IMR-90 (cell line): ENCODE measurements at places on chromosomes 4 and X.
A peak's percentile ranks its signal among the peaks of the same experiment; 100 is the strongest.

DNA sequence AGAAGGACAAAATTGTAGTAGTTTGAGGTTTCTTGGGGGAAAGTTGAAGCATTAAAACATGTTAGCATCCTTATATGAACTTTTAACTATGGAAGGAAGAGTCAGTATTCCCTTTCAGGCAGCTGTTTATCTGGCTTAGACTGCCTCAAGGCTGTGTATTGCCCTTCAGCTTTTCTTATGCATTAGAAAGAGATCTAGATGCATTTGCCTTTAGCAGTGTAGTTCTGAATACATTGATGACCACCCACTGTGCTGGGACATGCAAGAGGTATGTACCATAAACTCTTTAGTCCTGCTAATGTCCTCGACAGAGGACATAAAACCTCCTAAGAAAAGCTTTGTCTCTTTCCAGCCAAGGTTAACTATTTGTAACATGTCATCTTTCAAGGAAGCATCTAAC lies 2.9 kb downstream of the FAM200B start:
- H3K36me3 ChIP-seq: peaks cover 6% of the 10 kb centered on the region
- H3K27ac ChIP-seq: no peak overlapping the region
- H3K27me3 ChIP-seq: no peaks in the 10 kb centered on the region
- no peak overlapping the region for H3K4me3 ChIP-seq

DNA sequence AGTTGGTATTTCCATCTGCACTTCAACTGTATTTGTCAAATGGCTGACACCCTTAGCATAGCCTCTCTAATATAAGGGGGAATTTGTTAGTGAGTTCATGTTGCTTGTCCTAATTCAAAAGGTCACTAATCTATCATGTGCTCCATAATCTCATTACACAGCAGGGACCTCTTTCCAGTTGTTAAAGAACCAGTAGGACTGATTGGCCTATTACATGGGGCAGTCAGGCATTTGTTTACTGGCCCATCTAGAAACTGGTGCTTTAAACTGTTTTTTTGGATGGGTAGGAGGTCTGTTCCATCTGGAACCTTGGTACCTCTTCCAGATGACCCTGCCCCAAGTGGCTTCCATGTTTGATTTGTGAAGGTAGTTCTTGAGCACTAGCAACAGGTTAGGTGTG lies 11.4 kb downstream of the ANK2 start:
- no peaks in the 10 kb centered on the region for H3K36me3 ChIP-seq
- no peaks in the 10 kb centered on the region for H3K4me1 ChIP-seq
- DNase-seq: no peak

DNA sequence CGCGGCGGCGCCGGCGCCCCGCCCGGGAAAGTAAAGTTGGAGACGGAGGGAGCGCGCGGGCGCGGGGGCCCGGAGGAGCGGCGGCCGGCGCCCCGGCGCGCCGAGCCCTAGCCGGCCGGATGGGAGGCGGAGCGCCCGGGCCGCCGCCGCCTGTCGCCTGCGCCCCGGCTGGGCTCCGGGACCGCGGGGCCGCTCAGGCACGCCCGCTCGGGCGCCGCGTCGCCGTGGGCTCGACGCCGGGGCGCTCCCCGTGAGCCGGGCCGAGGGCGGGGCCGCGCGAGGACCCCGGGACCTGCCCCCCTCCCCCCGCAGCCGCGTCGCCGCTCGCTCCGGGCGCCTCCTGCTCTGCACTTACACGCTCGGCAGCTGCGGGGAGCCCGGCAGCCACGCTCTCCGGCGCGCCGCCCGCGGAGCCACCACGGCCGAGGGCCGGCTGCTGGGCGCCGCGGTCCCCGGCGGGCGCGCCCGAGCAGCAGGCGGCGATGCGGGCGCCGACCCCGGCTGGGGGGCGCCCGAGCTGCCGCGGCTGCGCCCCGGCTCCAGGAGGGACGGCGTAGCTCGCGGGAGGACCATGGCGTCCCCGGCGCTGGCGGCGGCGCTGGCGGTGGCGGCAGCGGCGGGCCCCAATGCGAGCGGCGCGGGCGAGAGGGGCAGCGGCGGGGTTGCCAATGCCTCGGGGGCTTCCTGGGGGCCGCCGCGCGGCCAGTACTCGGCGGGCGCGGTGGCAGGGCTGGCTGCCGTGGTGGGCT lies at the start of gene ADRA2C:
TSS of gene ADRA2C (plus strand) at position 350 of the 749 bp plus-strand sequence. CDS start at position 572, 222 bp downstream.
- peaks cover 2% of the 10 kb centered on the region; the same call in 1 of the 2 replicates for H3K4me1 ChIP-seq
- no peaks in the 10 kb centered on the region for H3K36me3 ChIP-seq
- H3K27me3 ChIP-seq: peaks cover 59% of the 10 kb centered on the region
- no peak within 1 kb of the TSS for H3K27ac ChIP-seq

- no peak for DNase-seq
- peaks cover 7% of the 10 kb centered on the region for H3K27me3 ChIP-seq
- H3K4me1 ChIP-seq: no peaks in the 10 kb centered on the region
- H3K27ac ChIP-seq: no peak overlapping the region
- no peak overlapping the region for H3K4me3 ChIP-seq
- H3K36me3 ChIP-seq: no peaks in the 10 kb centered on the region
Measured at GRCh38 chr4:38310446-38311043, 350.3 kb downstream of the PTTG2 start.

- no peaks in the 10 kb centered on the region for H3K27me3 ChIP-seq
- H3K36me3 ChIP-seq: peaks cover 11% of the 10 kb centered on the region
- H3K4me3 ChIP-seq: no peak overlapping the region
- no peak overlapping the region for H3K27ac ChIP-seq
Measured at GRCh38 chrX:9498236-9498635, 33.4 kb downstream of the TBL1X start.

DNA sequence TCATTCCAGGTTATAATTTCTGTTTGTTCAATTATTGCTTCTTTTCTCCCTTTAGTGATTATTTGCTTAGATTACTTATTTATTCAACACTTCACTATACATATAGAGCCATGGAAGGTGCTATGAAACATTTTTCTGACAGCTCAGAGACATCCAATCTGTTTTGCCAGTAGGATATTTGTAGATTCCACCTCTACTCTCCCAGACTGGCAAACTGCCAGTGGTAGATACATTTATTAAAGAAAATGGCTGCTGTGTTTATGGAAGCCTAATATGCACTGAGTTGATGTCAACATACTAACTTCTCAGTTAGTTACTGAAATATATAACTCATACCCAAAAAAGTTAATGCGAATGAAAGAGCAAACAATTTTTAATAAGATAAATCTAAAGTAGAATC lies 348.6 kb downstream of the TRAM1L1 start:
- H3K4me1 ChIP-seq: no peaks in the 10 kb centered on the region
- H3K27me3 ChIP-seq: no peaks in the 10 kb centered on the region

GRCh38 chrX:74405973-74406489 lies 15.3 kb upstream of the SLC16A2 start:
- H3K36me3 ChIP-seq: no peaks in the 10 kb centered on the region
- no peak for DNase-seq
- no peaks in the 10 kb centered on the region for H3K4me1 ChIP-seq

DNA sequence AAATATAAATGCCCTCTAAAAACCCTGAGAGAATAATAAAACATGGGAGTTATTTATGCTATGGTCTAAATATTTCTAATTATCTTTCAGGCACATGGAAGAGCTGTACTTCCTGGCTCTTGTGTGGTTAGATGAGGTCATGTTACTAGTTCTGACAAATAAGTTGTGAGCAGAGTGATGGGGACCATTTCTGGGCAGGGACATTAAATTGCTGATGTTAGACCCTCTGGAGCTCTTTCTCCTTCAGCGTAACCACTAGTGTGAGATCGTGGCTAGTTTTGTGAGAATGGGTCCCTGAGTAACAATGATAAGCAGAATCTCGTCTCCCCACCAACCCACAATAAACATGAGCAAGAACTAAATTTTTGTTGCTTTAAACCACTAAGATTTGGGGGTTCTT lies 108.0 kb downstream of the MAML3 start:
- H3K27me3 ChIP-seq: no peaks in the 10 kb centered on the region
- H3K36me3 ChIP-seq: no peaks in the 10 kb centered on the region
- peaks cover 13% of the 10 kb centered on the region for H3K4me1 ChIP-seq
- H3K27ac ChIP-seq: no peak overlapping the region
- no peak for DNase-seq

DNA sequence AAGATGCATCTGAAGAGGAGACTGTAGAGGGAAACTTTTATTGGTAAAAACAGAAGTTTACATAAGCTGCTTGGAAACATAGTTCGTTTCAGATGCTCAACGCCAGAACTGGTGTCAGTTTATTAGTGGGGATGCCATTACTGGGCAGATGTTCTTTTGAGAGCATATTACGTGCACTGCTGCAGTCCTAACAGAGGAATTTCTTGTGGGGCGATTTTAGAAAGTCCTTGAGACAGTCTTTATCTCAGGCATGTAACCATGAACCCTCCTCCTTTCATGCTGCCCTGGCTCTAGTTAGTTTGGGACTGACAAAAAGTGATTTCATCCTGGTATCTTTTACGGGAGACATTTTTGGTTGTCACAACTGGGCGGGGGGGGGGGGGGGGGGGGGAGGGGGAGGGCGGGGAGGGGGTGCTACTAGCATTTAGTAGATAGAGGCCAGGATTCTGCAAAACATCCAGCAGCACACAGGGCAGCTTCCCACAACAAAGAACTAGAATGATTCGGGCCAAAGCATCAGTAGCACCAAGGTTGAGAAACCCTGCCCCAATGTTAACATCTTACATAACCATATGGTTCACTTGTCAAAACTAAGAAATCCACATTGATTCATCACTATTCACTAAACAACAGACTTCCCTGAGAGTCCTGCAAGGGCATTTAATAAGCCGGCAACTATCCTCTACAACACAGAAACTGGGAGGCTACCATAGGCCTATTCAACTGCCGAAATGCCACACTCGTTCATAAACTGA lies 118.6 kb upstream of the FTHL17 start:
- no peaks in the 10 kb centered on the region for H3K4me1 ChIP-seq
- DNase-seq: no peak
- H3K27me3 ChIP-seq: no peaks in the 10 kb centered on the region
- no peaks in the 10 kb centered on the region for H3K36me3 ChIP-seq
- H3K27ac ChIP-seq: no peak overlapping the region

- H3K36me3 ChIP-seq: no peaks in the 10 kb centered on the region
- no peaks in the 10 kb centered on the region for H3K27me3 ChIP-seq
- H3K4me3 ChIP-seq: peak overlapping the region; percentile 1; the same call in 1 of the 2 replicates
- DNase-seq: peak; percentile 72
- H3K4me1 ChIP-seq: peaks cover 5% of the 10 kb centered on the region
Measured at GRCh38 chr4:16617435-16617834, 281.0 kb downstream of the LDB2 start.

DNA sequence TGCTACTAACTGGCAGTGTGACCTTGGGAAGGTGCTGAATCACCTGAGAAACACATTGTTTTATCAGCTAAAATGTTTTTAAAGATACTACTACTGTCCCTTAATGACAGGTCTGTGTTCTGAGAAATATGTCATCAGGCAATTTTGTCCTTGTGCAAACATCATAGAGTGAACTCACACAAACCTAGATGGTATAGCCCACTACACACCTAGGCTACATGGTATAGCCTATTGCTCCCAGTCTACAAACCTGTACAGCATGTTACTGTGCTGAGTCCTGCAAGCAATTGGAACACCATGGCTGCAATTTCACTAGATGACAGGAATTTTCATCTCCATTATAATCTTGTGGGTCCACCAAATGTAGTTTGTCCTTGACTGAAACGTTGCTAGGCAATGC lies 101.3 kb upstream of the GUCY1A1 start:
- no peaks in the 10 kb centered on the region for H3K4me1 ChIP-seq
- no peak overlapping the region for H3K4me3 ChIP-seq
- no peaks in the 10 kb centered on the region for H3K36me3 ChIP-seq
- H3K27ac ChIP-seq: no peak overlapping the region

GRCh38 chr4:121119715-121120114 lies 44.4 kb downstream of the TNIP3 start:
- H3K27ac ChIP-seq: no peak overlapping the region
- H3K27me3 ChIP-seq: 0 out of 2 replicates have a peak, but pooled peaks cover 3% of the 10 kb centered on the region

- H3K27me3 ChIP-seq: no peaks in the 10 kb centered on the region
- H3K27ac ChIP-seq: no peak overlapping the region
- no peaks in the 10 kb centered on the region for H3K36me3 ChIP-seq
- no peak overlapping the region for H3K4me3 ChIP-seq
Measured at GRCh38 chr4:113411496-113411938, 350.0 kb downstream of the CAMK2D start.

- H3K27me3 ChIP-seq: no peaks in the 10 kb centered on the region
- peaks cover 7% of the 10 kb centered on the region; the same call in 1 of the 2 replicates for H3K36me3 ChIP-seq
- H3K4me3 ChIP-seq: peak overlapping the region; percentile 48
- peak; percentile 89 for DNase-seq
Measured at GRCh38 chr4:15479089-15479912, 9.6 kb downstream of the CC2D2A start.

DNA sequence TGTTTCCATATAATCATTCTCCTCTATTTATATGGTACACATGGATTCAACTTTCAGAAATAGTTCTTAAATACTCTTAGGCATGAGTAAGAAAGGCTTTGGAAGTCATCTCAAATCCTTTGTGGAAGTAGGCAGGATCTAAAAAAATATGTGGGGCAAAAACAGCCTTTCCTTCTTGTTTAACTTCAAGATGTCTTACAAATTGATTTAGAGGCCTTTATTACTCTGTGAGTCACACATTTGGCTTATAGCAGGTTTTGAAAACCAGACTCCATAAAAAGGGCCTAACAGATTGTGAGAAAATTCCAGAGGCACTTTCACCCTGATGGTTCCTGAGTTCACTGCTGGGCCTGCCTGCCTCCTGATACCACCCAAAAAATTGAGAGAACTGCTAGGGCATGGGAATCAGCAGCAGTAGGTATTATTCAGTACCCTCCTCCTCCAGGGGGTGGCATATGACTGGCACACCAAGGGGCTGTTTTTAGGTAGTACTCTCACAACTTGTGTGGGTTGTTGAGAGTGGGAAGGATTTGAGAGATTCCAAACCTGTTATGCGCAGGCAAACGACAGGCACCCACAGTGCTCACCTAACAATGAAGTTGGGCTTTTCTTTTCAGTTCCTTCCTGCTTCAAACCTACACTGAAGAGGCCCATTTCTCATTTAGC lies 162.7 kb upstream of the MBNL3 start:
- H3K4me3 ChIP-seq: no peak overlapping the region
- peak; percentile 2 for DNase-seq
- no peak overlapping the region for H3K27ac ChIP-seq
- no peaks in the 10 kb centered on the region for H3K36me3 ChIP-seq
- H3K4me1 ChIP-seq: no peaks in the 10 kb centered on the region

DNA sequence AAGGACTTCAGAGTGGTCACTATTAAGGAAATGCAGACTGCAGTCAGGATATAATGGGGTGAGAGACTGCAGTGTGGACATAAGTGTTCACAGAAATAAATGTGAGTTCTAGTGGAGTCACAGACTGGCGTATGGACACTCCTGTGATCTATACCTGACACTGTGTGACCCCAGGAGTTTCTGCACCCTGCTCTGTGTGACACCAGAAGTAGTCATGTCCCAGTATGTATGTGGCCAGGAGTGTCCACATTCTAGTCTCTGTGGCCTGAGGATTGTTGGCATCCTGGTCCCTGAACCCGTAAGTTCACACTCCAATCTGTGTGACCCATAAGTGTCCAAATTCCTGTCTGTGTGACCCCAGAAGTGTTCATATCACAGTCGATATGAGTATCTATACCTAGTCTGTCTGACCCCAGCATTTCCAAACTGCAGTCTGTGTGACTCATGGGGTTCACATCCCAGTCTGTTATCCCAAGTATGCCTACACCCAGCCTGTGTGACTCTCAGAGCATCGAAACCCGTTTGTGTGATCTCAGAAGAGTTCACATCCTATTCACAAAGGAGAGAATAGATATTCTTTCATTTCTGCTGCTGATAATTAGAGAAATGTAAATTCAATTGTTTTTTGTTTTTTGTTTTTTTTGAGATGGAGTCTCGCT lies 16.3 kb downstream of the WDR13 start:
- no peak overlapping the region for H3K4me3 ChIP-seq
- no peaks in the 10 kb centered on the region for H3K4me1 ChIP-seq
- no peak overlapping the region for H3K27ac ChIP-seq
- no peaks in the 10 kb centered on the region for H3K27me3 ChIP-seq
- peak; percentile 38 for DNase-seq
- no peaks in the 10 kb centered on the region for H3K36me3 ChIP-seq
